ENCODE measurements at places on chromosomes 3 and 15. TPM values are rescaled to one million over a fixed set of nuclear protein-coding genes. Genes with fewer than 3 reads are reported as not detected.

GRCh38 chr15:58682234-58682633 lies 67.3 kb downstream of the ADAM10 start:
- no peak for DNase-seq

GRCh38 chr3:137642831-137643230 lies 121.3 kb upstream of the SOX14 start:
- no peak for DNase-seq

DNA sequence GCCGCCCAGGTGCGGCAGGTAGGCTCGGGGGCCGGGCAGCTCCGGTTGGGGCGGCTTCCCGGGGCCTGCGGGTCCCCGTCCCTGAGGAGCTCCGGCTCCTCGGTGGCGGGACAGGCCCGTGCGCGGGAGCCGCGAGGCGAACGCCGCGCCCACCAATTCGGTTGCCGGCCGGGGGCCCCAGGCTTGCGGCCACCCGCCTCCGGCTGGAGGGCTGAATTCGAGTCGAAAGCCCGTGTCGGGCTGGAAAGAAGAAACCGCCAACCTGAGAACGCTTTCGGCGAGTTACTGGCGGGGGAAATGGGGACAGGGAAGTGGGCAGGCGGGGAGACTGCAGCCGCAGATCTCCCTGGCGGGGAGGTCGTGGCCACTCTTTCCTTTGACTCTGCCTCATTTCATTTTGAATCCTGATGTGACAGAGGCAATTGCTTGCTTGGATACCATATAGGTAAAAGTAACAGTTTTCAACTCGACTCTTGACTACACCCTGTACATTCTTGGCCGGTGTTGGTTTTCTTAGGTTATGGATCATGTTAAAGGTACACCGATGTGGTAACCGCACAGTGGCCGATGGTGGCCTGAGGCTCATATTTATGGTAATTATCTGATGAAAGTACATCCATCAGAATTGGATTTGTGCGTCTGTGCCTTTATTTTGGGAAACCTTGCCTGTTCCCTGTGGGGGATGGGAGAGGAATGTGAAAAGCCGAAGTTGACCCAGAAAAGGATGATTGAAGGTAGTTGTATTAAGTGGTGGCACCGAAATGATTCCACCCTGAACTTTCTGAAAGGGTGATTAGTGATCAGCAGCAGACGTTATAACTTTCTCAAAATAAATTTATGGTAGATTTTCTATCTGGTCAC lies 1.7 kb downstream of the B3GNT5 start:
- DNase-seq, result no peak

GRCh38 chr3:127671523-127672428 lies 976 bp upstream of the ABTB1 start:
- peak; percentile 7 for DNase-seq

DNA sequence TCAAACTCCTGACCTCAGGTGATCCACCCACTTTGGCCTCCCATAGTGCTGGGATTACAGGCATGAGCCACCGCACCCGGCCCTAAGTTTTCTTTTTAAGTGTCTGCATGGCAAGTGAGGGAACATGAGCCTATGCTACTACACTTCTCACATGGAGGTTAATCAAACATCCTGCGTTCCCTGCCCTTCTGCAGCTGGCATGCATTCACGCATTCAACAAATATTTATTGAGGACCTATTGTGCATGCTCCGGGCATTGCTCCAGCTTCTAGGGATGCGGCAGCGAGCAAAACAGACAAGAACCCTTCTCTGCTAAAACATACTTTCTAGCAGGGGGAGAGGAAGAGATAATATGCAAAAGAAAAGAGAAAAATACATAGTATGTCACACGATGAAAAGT lies 42.6 kb upstream of the ACKR4 start:
- peak; percentile 62 for DNase-seq

GRCh38 chr3:197525706-197526105 lies 30.1 kb downstream of the BDH1 start:
- DNase-seq, result no peak

DNA sequence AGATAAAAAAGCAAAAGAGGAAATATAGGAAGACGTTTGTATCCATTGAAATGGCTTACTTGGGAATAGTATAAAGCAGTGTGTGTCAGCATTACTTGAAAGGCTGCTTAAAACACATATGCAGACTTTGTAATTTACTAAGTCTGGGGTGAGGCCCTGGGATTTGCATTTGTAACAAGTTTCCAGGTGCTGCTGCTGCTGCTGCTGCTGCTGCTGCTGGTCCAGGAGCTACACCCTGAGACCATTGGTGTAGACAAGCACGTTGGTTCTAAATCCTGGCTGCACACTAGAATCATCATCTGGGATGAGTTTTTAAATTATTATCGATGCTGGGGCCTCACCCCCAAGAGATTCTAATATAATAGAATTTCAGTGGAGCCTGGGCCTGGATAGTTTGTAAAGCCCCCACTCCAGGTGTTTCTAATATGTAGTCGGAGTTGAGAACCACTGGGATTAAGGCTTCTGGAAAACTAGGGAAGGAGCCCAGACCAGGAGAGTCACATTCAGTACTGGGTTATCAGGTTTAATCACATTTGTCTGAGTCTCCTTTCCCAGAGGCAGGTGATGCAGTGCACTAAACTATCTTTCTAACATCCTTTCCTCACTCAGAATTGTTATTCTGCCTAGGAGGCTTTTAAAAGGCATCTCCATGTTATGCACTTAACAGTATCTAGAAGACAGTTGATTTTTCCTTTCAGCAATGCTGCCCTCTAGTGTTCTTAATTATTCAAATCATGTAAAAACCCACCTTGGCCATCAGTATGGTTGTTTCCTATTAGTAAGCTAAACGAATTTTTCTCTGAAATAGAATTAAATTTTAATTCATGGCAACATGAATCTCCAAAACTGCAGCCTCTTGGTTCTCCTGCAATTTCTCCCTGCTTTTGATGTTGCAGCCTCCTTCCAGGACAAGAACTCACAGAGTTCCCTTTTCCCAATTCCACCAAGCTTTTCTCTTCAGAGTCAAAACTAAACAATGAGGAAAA lies 45.4 kb downstream of the SSR3 start:
- DNase-seq, result peak; percentile 54

The NLGN1 gene
- 0.61 TPM for polyA plus RNA-seq

DNA sequence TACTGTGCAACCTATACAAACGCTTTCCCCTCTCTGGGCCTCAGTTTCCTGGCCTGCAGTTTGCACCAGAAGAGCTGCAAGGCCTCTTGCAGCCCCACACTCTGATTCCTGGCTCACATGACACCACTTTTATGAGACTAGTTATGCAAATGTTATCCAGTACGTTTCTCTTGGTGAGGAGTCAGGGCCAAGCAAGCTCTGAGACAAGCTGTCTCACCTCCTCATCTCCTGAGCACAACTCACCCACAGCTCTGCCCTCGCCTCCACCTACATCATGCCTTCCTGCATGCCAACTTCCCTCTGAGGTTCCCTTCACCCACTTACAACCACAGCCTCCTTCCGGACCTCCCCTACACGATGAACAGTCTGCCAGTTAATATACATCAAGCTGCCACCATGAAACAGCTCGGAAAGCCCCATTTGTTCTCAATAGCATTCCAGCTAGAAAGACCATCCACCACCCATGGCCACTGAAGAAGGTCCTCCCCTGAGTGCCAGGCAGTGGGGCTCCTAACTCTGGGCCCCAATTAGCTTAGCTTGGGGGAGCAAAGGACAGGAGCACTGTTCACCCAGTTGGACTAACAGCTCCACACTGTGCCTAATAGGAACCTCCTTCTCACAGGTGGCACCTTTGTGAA lies 25.0 kb downstream of the CRYGS start:
- DNase-seq, result no peak

The ATP10A gene
- polyA plus RNA-seq, result 9.0 TPM

- no peak for DNase-seq
Measured at GRCh38 chr3:34882764-34883163, 756.6 kb upstream of the ARPP21 start.

- peak; percentile 92 for DNase-seq
Measured at GRCh38 chr15:96327155-96327741, 3.3 kb upstream of the NR2F2 start.

DNA sequence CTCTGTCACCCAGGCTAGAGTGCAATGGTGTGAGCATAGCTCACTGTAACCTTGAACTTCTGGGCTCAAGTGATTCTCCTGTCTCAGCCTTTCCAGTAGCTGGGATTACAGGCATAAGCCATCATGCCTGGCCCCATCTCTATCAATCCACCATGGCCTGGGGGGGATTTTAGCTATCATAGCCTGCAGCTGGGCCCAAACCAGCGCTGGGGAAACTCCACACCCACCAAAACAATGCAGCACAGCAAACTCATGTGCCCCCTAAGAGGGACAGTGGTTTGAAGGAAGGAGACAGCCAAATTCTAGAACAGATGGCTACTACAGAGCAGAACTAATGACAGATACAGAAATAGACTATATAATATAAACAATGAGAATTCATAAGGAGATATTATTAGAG lies 13.8 kb upstream of the NSMCE3 start:
- no peak for DNase-seq

DNA sequence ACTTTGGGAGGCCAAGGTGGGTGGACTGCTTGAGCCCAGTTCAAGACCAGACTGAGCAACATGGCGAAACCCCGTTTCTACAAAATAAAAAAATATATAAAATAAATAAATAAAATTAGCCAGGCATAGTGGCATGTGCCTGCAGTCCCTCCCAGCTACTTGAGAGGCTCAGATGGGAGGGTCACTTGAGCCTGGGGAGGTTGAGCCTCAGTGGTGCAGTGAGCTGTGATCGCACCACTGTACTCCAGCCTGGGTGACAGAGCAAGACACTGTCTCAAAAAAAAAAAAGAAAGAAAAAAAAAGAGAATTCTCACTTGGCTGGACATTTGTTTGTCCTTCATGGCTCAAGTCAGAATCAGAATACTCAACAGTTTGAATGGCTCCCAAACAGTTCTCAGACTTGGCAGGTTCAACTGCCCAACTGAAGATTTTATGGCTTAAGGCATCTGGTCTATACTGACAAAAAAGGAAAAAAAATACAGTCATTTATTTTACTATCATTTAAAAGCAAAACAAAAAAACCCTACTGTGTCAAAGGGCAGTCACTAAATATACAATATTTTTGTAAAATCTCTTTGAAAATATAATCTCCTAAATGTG lies 106.6 kb downstream of the FBXL22 start:
- no peak for DNase-seq

The CCNL1 gene
- 63.8 TPM for polyA plus RNA-seq

The GOLGA6D gene
- polyA plus RNA-seq, result not detected

DNA sequence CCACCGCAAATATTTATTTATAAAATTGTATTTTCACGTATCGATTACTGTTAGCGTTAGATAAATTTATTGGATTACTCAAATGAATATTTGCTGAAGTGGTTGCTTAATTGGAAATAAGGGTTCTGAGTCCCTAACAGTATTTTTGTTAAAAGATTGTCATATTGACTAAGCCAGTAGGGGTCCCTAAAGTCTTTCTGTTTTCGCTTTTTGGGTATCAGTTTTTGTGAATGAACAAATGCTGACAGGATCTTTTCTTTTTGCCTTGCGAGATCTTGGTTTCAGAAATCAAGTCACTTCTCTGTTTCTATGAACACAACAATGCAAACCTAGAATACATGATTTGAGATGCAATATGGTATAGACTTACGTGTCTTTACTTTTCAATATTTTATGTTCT lies 7.1 kb downstream of the RAD51 start:
- no peak for DNase-seq

DNA sequence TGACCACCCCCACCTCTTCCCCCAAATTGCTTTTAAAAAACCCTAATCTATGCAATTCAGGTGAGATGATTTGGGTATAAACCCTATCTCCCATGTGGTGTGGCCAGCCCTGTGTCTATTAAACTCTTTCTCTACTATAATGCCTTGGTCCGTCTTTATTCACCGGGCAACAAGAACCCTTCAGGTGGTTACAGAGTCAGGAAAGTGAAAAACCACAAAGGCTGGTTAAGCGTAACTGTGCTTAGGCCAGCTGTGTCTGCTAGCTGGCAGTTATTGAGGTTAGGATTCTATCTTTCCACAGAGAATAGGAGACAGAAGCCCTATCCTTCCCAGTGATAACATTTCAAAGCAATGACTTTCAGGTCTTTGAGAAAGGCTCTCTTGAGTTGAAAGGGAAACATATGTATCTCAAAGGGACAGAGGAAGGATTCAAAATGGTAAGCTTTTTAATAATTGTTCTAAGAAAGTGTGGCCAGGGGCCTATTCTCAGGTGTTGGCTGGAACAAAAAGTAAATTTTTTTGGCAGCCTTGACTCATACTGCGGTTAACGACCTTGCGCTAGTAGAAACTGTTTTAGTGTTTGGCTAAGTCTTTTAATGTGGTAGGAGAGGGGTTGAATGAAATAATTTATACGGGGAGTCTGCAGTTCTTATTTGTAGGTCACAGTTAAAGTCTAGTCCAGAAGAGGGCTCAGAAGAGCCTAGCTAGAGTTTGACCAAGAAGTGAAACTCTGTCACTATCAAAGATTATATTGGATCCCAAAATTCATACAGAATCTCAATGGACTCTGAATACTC lies 89.0 kb downstream of the NPAP1 start:
- DNase-seq, result no peak

DNA sequence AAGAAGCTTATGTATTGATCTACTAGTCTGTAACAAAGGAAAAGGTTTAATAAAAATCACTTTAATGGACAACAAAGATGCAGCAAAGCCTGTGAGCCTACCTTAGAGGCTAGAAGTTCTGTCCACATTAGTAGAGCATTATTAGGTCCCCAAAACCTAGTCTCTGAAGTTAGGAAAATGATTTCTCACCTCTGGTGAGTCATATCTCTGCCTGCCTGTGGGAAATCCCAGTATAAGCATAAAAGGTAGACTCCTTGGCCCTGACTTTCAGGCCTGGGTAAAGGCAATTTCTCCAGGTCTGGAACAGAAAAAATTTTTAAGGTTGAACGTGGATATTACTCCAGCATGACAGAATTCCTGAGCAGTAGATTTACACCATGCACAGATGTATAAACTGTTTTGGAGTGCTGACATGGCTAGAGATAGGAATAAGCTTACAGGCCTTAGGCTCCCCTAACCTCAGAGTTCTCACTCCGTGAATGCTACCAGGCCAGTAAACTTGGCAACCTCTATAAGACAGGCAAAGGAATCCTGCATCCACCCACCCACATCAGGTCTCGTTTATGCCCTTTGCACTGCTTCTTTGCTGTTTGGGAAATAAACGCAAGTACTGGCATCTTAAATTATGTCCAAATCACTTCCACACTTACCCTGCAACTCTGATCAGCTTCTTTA lies 104.1 kb downstream of the SERPINI1 start:
- DNase-seq, result no peak

The PARP15 gene
- 0.62 TPM for polyA plus RNA-seq

GRCh38 chr15:76999996-77000395 lies 5.1 kb downstream of the PSTPIP1 start:
- no peak for DNase-seq

The KCNMB2 gene
- polyA plus RNA-seq, result 0.07 TPM

GRCh38 chr3:130779031-130779430 lies 32.4 kb upstream of the PIK3R4 start:
- DNase-seq, result no peak

All from fibroblast of lung (primary cell).